Activated CD8-positive, alpha-beta memory T cell treated with anti-CD3 and anti-CD28 coated beads, Interleukin-2, amount 10 ng/mL, durations not matched to agents 7 days and 5 days (primary cell): ENCODE measurements at places on chromosomes 1 and 21. TPM values are rescaled to one million over a fixed set of nuclear protein-coding genes. Genes with fewer than 3 reads are reported as not detected.

The PPIAL4G gene
- total RNA-seq = 1.3 TPM

The RGS13 gene
- total RNA-seq = 0.37 TPM

The TTC39A gene
- not detected for total RNA-seq

The HCN3 gene
- 6.1 TPM for total RNA-seq

The CFHR3 gene
- total RNA-seq = not detected

The IGSF9 gene
- not detected for total RNA-seq

DNA sequence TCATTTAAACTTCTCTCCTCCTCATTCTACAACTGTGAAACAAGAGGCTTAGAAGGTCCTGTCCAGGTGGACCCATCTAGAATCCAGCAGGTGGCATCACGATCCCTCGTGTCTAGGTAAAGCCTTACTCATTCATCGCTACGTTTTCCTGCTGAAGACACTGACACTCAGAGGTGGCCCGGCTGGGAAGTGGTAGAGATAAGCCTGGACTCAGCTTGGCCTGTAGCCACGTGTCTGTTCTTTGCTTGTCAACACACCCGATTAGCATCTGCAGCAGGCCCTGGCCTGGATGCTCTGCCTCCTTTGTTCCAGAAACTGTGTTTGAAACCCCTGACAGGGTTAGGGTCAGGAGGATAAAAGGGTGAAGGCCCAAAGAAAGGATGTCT is 43.4 kb downstream of the PARP1 start:
- H3K27me3 ChIP-seq = no peaks in the 10 kb centered on the region
- no peak for DNase-seq
- H3K4me1 ChIP-seq = no peaks in the 10 kb centered on the region
- H3K27ac ChIP-seq = no peak overlapping the region
- peaks cover 69% of the 10 kb centered on the region for H3K36me3 ChIP-seq

DNA sequence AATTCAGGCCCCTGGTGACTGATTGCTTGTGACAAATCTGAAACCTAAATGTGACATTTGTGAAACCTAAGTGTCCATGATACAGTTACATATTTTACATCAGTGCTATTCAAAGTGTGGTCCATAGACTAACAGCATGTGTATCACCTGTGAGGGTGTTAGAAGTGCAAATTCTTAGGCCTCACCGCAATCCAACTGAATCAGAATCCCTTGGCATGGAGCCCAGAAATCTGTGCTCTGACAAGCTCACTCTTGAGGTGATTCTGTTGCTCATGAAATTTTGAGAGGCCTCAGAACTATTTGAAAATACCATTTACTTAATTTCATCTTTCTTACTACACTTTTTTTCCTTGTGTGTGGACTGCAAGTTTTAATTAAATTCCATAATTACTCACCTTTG is 587.9 kb downstream of the ADGRL2 start:
- H3K4me3 ChIP-seq = no peak overlapping the region
- no peaks in the 10 kb centered on the region for H3K36me3 ChIP-seq
- H3K27ac ChIP-seq = no peak overlapping the region
- H3K27me3 ChIP-seq = no peaks in the 10 kb centered on the region

GRCh38 chr1:159775716-159776115 is 5.0 kb upstream of the DUSP23 start:
- H3K4me1 ChIP-seq = peaks cover 6% of the 10 kb centered on the region
- H3K27ac ChIP-seq = no peak overlapping the region
- H3K36me3 ChIP-seq = no peaks in the 10 kb centered on the region
- no peak for DNase-seq

- no peaks in the 10 kb centered on the region for H3K27me3 ChIP-seq
- peaks cover 22% of the 10 kb centered on the region for H3K4me1 ChIP-seq
- H3K36me3 ChIP-seq = no peaks in the 10 kb centered on the region
- H3K27ac ChIP-seq = no peak overlapping the region
- H3K4me3 ChIP-seq = no peak overlapping the region
- no peak for DNase-seq
These were observed 709 bp downstream of the NECTIN4 start for GRCh38 chr1:161088587-161089110.

- no peak overlapping the region for H3K27ac ChIP-seq
- no peaks in the 10 kb centered on the region for H3K27me3 ChIP-seq
- peaks cover 22% of the 10 kb centered on the region for H3K36me3 ChIP-seq
These were observed 79.5 kb downstream of the JAK1 start for GRCh38 chr1:64886877-64887276.

- peaks cover 45% of the 10 kb centered on the region for H3K4me1 ChIP-seq
- H3K27ac ChIP-seq = peak overlapping the region; percentile 98
- DNase-seq = no peak
- peaks cover 10% of the 10 kb centered on the region for H3K36me3 ChIP-seq
These were observed 685 bp upstream of the VAMP4 start for GRCh38 chr1:171742577-171742922.

DNA sequence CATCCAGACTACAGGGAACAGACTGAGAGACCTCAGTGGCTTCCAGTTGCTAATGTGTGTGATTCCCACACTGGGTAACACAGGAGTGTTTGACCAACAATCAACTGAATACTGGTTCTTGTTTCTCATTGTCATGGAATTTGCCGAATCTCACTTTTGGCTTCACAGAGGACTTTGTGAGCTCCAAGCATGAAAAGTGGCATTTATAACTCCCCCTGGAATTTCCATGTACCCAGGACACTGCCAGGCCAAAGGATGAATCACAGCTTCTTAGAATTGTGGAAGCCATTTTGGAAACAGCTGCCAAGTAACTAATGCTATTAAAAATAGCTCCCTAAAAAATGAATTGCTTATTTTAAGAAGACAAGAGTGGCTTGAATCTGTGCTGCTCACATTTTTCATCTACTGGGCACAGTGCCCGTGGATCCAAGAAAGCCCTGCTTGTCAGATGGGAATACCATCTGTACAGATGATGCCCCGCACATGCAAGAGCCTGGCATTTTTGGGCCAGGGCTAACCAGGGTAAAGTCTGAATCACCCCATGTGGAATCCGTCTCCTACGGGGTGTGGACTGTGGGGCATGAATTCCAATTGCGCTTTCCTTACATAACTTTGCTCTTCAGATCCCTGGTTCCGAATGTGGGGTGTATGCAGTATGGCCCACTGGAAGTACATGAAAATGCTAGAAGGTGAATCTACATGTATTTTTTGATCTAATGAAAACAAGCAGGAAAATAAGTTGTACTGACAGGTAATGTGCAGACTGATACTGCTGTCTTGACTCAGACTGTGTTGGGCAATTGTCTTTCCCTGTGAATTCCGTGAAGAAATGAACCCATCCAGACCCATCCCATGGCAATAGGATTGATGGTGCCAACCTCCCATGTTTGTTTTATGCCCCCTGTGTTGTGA is 487.3 kb downstream of the SIPA1L2 start:
- H3K4me3 ChIP-seq = no peak overlapping the region
- H3K36me3 ChIP-seq = no peaks in the 10 kb centered on the region
- H3K4me1 ChIP-seq = no peaks in the 10 kb centered on the region
- no peak for DNase-seq

DNA sequence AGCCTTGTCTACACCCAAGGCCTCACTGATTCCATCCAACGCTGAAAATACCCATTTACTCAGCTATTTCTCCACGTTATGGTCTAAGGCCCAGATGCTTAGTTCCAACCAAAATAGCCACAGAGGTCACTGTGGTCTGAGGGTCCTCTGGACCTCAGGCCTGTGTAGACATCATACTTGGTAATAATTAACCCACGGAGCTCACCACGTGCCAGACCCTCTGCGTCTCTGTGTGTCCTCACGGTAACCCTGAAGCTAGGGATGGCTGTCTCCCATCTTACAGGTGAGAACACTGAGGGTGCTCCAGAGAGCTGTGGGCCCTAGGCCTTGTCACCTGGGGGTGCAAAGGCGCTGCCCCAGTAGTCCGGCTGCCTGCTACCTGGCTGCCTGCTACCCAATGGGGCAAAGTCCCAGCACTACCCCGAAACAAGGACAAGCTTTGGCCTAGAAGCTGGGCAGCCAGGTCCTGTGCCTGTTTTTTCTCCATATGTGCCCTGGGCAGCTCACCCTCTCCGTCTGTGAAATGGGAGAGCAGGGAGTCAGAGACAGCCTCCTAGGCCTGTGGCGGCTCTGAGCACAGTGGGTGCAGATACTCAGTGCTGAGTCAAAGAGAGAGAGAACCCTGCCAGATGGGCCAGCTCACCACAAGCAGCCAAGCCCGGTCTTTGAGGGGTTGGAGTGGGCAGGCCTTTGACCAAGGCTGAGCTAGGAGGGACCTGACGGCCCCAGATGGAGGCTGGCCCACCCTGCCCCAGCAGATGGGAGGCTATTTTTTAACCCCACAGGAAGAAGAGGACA is 17.0 kb upstream of the RUNX3 start:
- peaks cover 78% of the 10 kb centered on the region for H3K36me3 ChIP-seq
- H3K27me3 ChIP-seq = no peaks in the 10 kb centered on the region
- H3K27ac ChIP-seq = peak overlapping the region; percentile 61
- DNase-seq = peak; percentile 78
- H3K4me1 ChIP-seq = peaks cover 92% of the 10 kb centered on the region
- peak overlapping the region; percentile 31 for H3K4me3 ChIP-seq

GRCh38 chr1:50852889-50853288 is 107.2 kb downstream of the FAF1 start:
- H3K4me3 ChIP-seq = no peak overlapping the region
- DNase-seq = no peak
- peaks cover 16% of the 10 kb centered on the region for H3K36me3 ChIP-seq
- no peaks in the 10 kb centered on the region for H3K27me3 ChIP-seq

GRCh38 chr21:36282568-36283230 is 37.3 kb upstream of the MORC3 start:
- no peak for DNase-seq
- H3K4me3 ChIP-seq = no peak overlapping the region
- H3K27ac ChIP-seq = no peak overlapping the region
- H3K4me1 ChIP-seq = peaks cover 4% of the 10 kb centered on the region
- peaks cover 14% of the 10 kb centered on the region for H3K36me3 ChIP-seq

DNA sequence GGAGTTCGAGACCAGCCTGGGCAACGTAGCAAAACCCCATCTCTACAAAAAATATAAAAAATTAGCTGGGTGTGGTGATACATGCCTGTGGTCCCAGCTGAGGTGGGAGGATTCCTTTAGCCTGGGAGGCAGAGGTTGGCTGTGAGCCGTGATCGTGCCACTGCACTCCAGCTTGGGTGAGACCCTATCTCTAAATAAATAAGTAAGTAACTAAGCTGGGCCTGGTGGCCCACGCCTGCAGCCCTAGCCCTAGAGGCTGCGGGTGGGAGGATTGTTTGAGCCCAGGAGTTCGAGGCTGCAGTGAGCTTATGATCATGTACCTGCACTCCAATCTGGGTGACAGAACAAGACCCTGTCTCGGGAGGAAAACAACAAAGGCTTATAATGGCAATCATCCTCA is 4.6 kb downstream of the CLIC4 start:
- peaks cover 15% of the 10 kb centered on the region for H3K27me3 ChIP-seq
- no peak overlapping the region for H3K4me3 ChIP-seq
- H3K36me3 ChIP-seq = no peaks in the 10 kb centered on the region
- no peak overlapping the region for H3K27ac ChIP-seq
- no peak for DNase-seq

GRCh38 chr1:238777551-238777950 is 608.8 kb upstream of the CHRM3 start:
- no peak for DNase-seq
- H3K36me3 ChIP-seq = no peaks in the 10 kb centered on the region
- H3K27me3 ChIP-seq = no peaks in the 10 kb centered on the region
- no peak overlapping the region for H3K4me3 ChIP-seq
- no peaks in the 10 kb centered on the region for H3K4me1 ChIP-seq
- no peak overlapping the region for H3K27ac ChIP-seq

- no peaks in the 10 kb centered on the region for H3K36me3 ChIP-seq
- H3K27me3 ChIP-seq = no peaks in the 10 kb centered on the region
- peak; percentile 87 for DNase-seq
- H3K4me3 ChIP-seq = no peak overlapping the region
- peak overlapping the region; percentile 62 for H3K27ac ChIP-seq
- H3K4me1 ChIP-seq = peaks cover 52% of the 10 kb centered on the region
These were observed 34.1 kb upstream of the BTG2 start for GRCh38 chr1:203271018-203271743.

- H3K27ac ChIP-seq = no peak overlapping the region
- DNase-seq = no peak
- H3K27me3 ChIP-seq = no peaks in the 10 kb centered on the region
- H3K36me3 ChIP-seq = peaks cover 1% of the 10 kb centered on the region
- no peak overlapping the region for H3K4me3 ChIP-seq
These were observed 72.2 kb downstream of the SERINC2 start for GRCh38 chr1:31485166-31485565.

GRCh38 chr1:21143752-21144151 is 32.9 kb downstream of the EIF4G3 start:
- H3K4me1 ChIP-seq = no peaks in the 10 kb centered on the region
- no peak overlapping the region for H3K4me3 ChIP-seq
- no peak for DNase-seq
- H3K27me3 ChIP-seq = no peaks in the 10 kb centered on the region
- peaks cover 14% of the 10 kb centered on the region for H3K36me3 ChIP-seq

- peak overlapping the region; percentile 68 for H3K4me3 ChIP-seq
- peaks cover 50% of the 10 kb centered on the region for H3K4me1 ChIP-seq
- H3K27ac ChIP-seq = peak overlapping the region; percentile 98
- H3K27me3 ChIP-seq = peaks cover 8% of the 10 kb centered on the region
- H3K36me3 ChIP-seq = no peaks in the 10 kb centered on the region
- peak; percentile 76 for DNase-seq
These were observed 30.9 kb downstream of the PDE9A start for GRCh38 chr21:42684109-42684916.

DNA sequence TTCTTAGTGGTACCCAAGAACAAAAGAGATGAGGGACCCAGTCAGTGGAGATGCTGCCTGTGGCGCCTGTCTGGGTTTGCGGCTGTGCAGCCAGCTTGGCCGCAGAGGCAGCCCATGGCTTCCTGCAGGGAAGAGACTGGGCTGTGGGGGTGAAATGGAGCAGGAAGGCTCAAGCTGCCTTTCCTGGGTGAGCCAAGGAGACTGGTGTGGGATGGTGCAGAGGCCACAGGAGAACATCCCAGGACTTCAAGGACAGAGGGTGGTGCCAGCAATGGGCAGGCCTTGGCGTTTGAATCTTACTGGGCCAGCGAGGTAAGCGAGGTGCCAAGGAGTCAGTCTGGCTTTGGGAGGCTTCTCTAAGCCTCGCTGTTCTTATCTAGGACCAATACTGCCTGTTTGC is 26.4 kb downstream of the KCNA10 start:
- no peaks in the 10 kb centered on the region for H3K36me3 ChIP-seq
- no peaks in the 10 kb centered on the region for H3K27me3 ChIP-seq
- no peak for DNase-seq

DNA sequence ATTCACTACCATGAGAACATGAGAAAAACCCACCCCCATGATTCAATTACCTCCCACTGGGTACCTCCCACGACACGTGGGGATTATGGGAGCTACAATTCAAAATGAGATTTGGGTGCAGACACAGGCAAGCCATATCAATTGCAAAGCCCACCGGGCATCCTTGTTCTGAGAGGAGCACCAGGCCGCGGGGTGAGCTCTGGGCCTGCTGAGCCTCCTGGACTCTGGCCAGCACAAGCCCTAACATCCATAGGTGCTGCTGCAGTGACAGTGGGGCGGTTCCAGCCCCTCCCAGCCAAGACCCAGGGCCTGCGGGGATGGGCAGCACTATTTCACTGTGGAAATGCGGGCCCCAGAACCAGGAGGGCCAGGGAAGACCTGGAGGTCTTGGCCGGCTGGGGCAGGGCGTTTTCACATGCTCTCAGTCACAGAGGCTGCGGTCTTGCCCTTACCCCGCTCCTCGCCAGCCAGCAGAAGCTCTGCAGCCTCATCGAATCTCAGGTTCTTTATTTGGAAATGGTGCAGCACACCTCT is 103.8 kb downstream of the PCBP3 start:
- H3K27ac ChIP-seq = no peak overlapping the region
- peaks cover 1% of the 10 kb centered on the region for H3K27me3 ChIP-seq
- peaks cover 3% of the 10 kb centered on the region for H3K36me3 ChIP-seq
- H3K4me3 ChIP-seq = no peak overlapping the region
- no peak for DNase-seq
- no peaks in the 10 kb centered on the region for H3K4me1 ChIP-seq
